ENCODE measurements at places on chromosomes 1 and 21.
A peak's percentile ranks its signal among the peaks of the same experiment; 100 is the strongest.

DNA sequence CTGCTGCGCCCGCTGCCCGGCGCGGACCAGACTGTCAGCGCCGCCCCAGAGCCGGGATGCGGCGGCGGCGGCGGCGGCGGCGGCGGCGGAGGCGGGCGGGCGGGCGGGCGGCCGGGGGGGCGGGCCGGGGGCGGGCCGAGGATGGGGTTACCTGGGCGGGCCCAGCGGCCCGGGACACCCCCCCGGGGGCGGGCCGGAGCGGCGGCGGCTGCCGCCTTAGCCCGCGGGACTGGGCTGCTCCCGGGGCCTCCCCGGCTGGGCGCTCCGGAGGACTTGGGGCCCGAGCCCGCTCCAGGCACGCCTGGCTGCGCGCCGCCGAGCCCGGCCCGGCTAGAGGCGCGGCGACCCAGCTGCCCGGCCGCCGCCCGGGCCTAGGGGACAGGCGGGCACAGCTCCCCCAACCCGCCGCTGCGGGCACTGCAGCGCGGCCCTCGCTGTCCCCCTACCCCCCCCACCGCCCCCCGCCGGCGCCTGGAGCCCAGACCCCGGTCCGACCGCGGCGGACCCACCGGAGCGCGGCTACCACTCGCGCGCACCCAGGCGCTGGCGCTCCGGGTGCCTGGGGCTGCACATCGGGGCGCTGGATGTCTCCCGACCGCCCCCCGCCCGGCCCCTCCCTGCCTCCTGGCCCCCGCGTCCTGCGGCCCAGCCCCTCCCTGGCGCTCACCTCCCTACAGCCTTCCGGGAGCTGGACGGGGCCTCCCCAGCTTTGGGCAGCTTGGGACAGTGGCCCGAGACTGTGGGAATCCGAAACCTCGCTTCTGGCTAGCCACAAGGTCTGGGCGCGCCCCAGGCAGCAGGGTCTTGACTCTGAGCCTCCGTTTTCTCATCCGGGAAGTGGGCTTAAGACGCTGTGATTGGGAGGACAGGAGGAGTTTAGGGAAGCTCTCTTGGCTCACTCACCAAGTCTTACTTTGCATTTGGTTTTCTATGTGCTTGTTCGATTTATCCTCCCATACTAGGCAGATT, at the start of gene WNT4:
Gene WNT4 (minus strand): TSS at position 33 of the 969 bp plus-strand sequence. CDS start 175 bp downstream, outside the sequence.
- DNase-seq, result peak; percentile 37

GRCh38 chr21:45854690-45855247, 126.8 kb upstream of the COL6A1 start:
- DNase-seq, result no peak

DNA sequence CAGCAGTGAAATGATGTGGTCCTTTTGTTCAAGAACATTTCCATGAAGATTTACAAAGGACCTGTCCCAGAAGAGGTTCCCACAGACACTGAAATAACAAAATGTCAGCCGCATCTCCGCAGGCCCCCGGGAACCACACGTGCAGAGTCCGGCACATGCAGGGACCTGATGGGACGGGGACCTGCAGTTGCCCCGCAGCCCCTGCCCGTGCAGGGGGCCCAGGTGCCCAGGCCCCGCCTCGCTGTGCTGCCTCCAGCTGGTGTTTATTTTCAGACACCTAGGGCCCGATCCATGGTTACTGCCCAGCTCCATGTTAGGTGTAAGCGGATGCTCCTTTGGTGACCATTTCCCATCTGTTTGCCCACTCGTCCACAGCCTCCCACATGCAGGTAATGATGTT, 149.3 kb upstream of the ARHGEF16 start:
- DNase-seq, result no peak

- no peak for DNase-seq
These were observed 49.4 kb downstream of the NGF start for GRCh38 chr1:115288591-115289198.

- DNase-seq, result no peak
These were observed 427.5 kb upstream of the PROX1 start for GRCh38 chr1:213560226-213560625.

DNA sequence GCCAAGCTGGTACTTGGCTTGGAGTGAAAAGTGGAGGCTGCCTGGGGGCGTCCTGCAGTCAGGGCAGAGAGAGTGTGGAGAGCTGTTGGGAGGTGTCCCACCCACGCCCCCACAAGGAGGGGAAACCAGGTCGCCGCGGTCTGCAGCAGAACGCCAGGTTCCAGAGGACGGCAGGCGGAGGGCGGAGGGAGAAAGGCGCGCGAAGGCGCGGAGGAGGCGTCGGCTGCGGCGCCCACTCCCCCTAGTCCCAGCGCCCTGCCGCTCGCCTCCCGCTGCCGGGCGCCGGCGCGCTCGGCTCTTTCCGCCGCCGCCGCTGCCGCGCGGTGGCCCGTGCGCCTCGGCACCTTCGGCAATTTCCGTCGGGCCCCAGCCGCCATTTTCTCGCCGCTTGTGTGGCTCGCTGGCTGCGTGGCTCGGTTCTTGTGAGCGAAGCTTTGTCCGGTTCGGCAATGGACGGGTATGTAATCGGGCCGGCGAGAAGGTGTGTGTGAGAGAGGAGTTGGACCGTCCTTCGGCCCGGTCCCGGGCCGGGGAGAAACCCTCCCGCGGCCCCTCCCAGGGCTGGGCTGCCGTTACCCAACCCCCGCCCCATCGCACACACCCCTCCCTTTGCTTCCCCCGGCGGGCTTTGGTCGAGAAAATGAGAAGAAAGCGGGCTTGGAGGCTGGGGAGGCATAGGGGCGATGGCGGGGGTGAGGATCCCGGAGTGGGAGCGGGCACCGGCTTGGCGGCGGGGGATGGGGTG, at the start of gene PTBP2:
Gene PTBP2 (plus strand): TSS at position 369 of the 745 bp plus-strand sequence. CDS start 81 bp downstream, at position 450.
- peak; percentile 84 for DNase-seq

DNA sequence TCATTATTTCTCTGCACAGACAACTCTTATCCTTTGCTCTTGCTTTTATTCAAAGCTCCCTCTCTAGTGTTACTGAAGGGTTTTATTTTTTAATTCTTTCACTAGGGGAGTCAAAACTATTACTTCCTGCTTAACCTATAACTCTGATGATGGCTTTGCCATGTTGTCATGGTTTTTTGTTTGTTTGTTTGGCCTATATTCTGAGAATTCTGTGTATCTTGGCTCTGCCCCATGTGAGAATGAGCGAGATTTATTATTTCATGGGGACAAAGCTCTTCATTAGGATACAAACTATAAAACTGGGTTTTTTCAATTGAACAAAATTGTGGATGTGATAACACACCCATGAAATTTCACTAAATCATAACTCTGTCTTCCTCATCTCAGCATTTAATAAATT, 190.5 kb upstream of the C1orf105 start:
- DNase-seq, result no peak

DNA sequence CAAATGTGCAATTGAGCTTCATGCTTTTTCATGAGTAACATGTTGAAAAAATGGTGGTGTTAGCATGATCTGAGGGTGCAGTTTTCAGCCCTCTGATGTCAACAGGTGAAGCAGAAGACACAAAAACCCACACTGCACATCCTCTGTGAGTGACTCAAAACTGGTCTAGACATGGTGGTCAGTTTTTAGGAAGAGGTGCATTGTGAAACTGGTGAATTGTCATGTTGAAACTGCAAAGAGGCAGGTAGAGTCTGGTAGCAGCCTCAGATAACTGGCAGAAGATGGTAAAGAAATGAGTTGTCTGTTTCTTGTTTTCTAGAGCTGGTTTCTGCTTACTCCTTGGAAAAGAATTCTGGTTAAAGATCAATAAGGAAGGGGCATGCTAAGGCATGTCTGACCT, 97.3 kb upstream of the HMCN1 start:
- no peak for DNase-seq

- peak; percentile 71 for DNase-seq
These were observed 94.7 kb downstream of the ATP1B1 start for GRCh38 chr1:169201084-169201619.

DNA sequence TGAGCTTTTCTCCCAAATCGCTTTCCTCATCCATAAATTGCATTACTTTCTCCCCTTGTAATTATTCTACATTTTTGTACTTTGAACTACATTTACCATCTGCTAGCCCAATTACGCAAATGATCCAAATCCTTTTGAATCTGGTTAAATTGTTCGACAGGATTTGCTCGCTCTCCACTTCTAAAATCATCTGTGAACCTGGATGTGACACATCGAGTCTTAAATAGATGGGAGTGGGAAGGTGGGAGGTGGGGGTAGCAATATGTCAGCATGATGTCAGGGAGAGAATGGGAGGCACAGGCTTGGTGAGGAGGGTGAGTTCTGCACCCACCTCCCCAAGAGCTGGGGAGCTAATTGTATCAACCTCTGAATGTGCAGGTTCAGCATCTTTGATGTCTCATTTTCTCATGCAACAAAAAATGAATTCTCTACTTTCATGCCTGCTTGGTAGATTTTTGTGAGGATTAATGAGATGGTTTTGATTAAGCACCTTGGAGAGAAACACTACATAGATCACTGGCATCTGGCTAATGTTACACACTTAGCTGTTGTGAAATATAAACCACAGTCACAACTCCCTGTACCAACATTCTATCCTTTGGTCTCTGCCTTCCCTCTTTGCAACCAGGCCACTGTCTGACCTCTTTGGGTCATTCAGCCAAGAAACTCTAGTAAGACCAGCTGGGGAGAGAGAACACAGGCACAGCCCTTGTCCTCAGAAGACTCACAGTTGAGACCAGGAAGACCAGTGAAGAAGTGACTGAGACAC, 165.1 kb downstream of the DAB1 start:
- DNase-seq, result no peak

GRCh38 chr1:241715435-241715834, 63.4 kb downstream of the WDR64 start:
- no peak for DNase-seq

DNA sequence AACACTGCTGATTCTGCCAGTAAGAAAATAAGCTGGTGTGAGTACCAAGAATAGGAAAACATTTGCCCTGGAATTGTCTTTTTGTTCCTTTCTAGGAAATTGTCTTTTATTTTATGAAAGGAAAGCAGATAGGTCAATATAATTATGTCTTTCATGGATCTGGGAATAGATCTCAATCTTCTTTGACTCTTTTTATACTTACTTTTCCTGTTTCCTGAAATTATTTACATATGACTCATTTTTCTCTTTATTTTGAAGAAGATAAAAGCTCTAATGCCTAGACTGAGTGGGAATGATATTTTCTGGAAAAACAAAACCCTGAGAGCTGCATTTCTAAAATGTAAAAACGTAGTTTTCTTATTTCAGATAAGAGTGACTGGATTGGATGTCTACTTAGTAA, 100.1 kb downstream of the MAN1A2 start:
- DNase-seq, result no peak

DNA sequence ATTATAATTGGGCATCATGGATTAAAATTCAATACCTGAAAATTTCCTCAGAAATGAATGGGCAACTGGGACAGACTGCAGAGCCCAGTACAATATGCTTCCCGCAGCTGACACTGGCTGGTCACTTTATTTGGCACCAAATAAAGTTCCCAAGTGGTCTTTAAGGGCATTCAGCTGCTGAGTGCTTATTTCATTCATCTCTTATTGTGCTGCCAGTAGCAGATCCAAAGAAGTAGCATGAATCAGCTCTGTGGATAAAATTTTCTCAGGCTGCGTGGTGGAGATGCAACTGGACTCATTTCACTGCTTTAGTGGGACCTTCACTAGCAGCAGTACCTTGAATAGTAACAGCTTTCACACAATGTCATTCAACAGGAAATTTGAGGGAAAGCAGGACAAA, 226.3 kb upstream of the ADGRL2 start:
- DNase-seq, result no peak

GRCh38 chr1:6743189-6744101, 41.8 kb upstream of the CAMTA1 start:
- peak; percentile 81 for DNase-seq
